Activated T-cell treated with anti-CD3 and anti-CD28 coated beads, Interleukin-2, amount 50 U/mL, for 48 hours (primary cell): ENCODE measurements at places on chromosomes 2 and 18.

DNA sequence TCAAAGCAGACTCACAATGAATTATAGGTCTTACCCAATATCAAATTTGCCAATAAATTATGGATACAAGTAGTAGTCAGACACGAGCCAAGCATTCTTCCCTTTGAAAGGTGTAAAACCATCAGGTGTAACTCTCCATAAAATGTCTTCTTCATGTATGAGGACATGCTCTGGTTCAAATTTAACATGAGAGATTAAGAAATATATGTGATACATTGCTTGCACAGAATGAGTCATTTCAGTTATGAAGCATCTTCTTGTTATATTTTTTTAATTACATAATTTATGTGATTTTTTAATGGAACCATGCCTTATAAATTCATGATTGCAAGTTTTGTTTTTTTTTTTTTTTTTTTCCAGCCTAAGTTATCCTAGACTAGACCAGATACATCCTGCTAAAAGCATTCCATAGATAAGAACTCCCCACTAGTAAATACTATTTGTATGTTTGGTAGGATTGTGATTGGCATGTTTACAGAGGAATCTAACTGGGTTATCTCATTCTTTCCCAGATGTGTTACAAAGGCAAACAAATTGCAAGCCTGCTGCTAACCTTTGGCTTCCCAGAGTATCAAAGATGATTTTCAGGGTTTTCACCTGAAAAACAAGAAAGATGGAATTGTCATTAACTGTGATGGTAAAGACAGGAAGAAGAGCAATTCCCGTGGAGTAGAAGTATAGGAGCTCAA is 621.9 kb downstream of the XIRP2 start:
- no peak for DNase-seq

GRCh38 chr2:64832936-64833335 is 156.3 kb upstream of the SLC1A4 start:
- no peak for DNase-seq

DNA sequence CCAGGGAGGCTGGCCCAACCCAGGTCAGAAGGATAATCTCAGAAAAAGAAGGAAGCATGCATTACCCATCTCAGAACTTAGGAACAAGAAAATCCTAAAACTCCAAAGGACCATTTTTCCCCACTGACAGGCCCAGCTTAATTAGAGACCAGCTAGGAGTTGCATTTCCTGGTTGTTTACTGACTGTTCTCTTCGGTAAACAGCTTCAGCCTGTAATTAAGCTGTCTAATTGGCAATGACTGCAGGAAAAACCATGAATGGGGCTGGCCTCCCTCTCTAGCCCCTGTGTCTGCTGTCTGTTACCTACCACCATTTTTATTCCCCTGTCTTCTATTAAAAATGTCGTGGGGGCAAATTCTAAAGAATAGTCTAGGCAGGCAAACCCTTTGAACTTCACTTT is 146.5 kb downstream of the AGAP1 start:
- DNase-seq: no peak

DNA sequence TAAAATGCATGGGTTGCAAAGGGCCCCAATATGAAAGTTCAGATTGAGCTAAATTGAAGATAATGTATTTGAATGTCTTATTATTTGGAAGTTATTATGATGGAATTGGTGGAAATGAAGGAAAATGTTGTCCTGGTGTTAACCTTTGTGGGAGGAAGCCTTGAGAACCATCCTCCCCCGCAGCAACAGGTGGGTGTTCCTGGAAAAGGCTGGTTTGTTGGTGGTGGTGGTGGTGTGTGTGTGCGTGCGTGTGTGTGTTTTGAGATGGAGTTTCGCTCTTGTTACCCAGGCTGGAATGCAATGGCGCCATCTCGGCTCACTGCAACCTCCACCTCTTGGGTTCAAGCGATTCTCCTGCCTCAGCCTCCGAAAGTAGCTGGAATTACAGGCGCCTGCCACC is 36.2 kb downstream of the CHRNA1 start:
- DNase-seq: no peak

DNA sequence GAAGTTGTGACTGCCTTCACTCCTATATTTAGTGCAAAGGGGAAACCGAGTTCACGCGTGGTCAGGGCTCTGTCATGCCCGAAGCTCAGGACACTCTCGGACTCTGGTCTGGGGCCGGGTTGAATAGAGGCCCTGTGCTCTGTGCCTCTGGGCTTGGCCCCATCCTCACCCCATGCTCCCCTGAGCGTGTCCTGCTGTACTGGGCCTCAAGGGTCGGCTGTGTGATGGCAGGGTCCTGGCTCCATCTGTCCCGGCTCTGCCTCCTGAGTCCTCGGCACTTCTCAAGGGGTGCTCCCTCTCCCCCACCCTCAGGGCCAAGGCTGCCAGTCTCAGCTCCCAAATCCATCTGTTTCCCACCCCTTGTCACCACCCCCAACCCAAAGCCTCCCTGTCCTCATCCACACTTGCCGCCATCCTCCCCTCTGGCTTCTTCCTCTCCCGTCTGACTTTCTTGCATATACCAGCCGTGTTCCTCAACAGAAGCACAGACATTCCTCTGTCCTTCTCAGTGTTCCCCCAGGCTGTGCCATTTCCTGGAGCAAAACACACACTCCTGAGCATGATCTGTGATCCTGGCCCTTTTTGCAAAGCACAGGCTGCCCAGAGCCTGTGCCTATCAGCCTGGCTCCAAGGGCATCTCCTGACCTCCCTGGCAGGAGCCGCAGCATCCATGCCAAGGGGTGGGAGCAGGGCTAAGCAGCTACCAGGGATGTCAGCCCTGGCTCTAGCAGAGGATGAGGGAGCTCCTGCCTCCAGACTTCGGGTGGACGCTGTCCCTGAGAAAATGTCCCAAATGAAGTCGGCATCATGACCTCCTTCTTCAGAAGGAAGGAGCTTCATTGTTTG is 64.2 kb upstream of the OTOS start:
- no peak for DNase-seq

DNA sequence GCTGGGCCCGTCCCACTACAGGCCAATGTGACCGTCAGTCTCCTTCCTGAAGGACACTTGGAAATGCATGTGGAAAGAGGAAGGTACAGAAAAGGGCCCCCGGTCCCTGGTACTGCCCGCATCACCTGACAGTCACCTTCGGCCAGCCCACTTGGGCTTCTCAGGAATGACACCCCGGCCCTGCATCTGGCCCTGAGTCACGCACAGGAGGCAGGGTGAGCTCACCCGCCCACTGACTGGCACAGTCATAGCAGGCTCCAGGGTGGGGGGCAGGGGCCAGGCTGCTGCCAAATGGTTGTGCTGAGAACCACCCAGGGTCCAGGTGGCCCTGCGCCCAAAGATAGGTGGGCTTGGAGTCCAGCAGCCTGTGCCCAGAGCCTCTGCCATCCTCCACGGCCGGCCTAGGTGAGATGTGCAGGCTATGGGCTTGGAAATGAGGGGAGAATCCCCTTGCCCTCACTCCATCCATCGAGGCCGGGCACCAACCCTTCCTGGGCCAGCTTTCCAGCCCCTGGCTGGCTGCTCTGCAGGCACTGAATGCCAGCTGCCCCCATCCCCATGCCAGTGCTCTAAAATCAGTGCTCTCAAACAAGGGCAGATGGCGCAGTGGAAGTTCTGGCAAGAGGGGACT is 14.1 kb downstream of the EMX1 start:
- peak; percentile 57 for DNase-seq

DNA sequence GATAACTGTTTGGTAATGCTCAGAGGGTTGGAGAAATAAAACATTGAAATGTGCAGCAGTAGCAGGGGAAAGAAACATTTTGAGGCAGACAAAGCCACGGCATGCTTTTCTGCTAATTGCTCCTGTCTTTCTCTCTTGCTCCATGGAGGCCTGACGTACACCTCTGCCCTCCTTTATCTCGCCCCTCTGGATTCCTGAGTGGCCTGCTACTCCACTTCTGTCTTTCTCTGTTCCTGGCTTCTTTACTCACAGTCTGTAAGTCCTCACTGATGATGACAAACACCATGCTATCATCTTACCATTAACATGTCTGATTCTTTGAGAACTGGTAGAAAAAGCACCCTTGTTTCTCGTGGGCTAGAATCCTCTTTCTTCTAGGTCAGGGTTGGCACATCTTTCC is 392.9 kb downstream of the MEIS1 start:
- no peak for DNase-seq
